ENCODE measurements at places on chromosomes 3 and 15.
A peak's percentile ranks its signal among the peaks of the same experiment; 100 is the strongest.

DNA sequence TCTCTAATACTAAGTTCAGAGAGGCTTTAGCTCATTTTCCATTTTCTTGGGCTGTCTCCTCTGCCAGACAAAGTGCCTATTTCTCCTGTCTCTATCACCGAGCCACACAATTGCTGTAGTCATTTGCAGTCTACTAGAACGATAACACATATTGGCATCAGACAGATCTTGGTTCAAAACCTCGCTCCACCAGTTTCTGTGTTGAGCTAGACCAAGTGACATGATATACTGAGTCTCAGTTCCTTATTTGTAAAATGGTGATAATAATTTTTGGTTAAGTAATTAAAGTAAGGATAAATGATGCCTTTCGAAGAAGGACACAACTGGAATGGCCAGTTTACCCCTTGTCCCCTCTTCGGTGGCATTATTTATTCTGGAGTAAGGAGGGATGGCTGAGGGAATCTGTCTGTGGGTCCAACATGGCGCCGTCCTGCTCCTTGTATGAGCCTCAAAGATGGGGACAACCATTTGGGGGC is 398 bp upstream of the RAB7A start:
- DNase-seq = no peak

DNA sequence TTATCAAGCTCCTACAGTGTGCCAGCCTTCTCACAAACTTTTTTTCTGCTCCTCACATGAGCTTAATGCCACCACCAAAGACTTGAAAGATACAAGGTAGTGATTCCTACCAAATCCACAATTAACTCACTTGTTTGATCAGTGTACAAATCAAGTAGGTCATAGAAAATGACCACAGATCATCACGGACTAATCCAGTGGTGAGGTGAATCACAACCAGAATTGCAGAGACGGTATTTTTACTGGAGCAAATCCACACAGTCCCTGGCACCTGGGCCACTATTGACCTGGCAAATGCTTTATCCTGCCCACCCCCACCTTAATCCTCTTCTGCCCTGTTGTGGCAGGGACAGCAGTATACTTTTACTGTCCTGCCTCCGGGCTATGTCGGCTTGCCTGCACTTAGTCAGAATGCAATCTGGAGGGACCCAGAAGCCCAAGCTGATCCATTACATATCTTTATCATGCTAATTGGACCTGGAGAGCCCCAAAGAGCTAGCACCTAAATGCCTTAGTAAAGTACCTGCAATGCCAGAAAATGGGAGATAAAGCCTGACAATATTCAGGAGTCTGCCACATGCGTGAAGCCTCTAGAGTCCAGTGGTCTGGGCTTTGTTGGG is 83.9 kb upstream of the CDV3 start:
- no peak for DNase-seq

DNA sequence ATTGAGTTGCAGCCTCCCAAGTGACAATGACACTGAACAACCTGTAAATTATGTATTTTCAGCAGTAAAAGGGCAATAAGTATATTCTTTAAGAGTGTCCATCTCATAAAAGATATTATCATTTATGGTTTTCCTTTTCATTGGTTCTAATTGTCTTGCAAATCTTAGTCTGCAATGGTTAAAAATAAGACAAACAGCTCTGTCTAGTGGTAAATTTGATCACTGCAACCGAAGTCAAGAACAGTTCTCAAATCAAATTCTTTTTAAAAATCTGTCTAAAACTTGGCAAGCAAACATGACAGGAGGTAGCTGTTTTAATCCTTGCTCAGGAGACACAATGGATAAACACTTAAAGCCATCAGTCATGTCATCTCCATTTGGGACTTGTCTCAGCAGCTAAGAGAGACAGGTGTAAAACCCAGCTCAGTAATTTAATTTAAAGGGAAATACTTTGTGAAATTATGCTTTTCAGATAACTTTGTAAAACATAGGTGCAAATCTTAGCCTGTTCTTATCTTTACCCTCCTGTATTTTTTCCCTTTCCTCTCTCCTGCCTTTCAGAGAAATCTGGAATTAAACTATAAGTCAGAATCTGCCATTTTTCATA is 150.3 kb upstream of the ARHGEF26 start:
- no peak for DNase-seq

GRCh38 chr3:49415931-49416601 is 3.8 kb downstream of the TCTA start:
- DNase-seq = peak; percentile 81

DNA sequence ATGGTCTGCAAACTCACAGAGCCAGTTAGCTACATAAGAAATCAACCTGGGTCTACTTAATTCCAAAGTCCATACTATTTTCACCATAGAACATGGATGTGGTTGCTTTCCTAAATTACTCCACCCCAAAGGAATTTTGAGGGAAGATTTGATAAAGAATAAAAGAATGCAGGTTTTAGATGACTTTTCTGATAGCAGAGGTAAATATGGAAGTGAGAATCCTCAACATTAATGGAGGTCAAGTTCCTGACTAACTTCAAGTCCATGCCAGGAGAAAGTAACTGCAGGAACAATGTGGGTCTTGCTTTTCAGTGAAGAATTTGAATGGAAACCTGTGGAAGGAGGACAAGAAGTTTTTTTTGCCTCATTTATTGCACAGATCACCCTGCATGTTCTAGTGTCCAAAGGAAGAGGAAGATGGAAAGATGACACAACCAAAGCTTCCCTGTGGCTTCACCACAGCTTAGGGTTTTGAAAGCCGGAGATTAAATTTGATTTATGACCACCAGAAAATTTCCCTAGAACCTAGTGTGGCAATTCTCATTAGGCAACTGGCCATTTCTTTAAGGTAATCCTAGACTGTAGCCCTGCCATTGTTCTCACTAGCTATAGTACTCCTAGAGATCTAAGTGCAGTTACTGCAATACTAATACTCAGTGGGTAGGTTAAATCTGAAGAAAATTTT is 429.7 kb downstream of the RAP2B start:
- no peak for DNase-seq

- DNase-seq = no peak
These were observed 3.3 kb upstream of the DCP1A start for GRCh38 chr3:53350652-53351051.

GRCh38 chr3:40173227-40173721 is 136.2 kb upstream of the EIF1B start:
- no peak for DNase-seq

DNA sequence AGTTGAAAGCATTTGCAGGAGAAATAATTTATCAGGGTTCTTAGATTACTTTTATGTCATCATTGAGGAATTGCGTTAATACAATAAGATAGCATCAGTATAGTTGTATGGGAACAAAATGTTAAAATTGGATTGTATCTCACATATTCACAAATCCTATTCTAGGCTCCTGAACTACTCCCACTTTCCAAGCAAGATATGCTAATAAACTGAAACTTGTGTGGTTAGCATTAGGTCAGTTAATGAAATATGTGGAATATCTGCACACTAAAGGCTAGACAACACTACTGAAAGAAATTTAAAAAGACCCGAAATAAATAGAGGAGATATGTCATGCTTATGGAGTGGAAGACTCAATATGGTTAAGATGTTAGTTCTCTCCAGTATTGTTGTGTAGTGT is 272.7 kb downstream of the DOCK3 start:
- no peak for DNase-seq

GRCh38 chr3:136678981-136679380 is 73.2 kb downstream of the STAG1 start:
- no peak for DNase-seq

GRCh38 chr3:114460459-114460858 is 166.6 kb downstream of the TIGIT start:
- DNase-seq = no peak

GRCh38 chr3:50095352-50095998 is 6.8 kb downstream of the RBM5 start:
- no peak for DNase-seq

DNA sequence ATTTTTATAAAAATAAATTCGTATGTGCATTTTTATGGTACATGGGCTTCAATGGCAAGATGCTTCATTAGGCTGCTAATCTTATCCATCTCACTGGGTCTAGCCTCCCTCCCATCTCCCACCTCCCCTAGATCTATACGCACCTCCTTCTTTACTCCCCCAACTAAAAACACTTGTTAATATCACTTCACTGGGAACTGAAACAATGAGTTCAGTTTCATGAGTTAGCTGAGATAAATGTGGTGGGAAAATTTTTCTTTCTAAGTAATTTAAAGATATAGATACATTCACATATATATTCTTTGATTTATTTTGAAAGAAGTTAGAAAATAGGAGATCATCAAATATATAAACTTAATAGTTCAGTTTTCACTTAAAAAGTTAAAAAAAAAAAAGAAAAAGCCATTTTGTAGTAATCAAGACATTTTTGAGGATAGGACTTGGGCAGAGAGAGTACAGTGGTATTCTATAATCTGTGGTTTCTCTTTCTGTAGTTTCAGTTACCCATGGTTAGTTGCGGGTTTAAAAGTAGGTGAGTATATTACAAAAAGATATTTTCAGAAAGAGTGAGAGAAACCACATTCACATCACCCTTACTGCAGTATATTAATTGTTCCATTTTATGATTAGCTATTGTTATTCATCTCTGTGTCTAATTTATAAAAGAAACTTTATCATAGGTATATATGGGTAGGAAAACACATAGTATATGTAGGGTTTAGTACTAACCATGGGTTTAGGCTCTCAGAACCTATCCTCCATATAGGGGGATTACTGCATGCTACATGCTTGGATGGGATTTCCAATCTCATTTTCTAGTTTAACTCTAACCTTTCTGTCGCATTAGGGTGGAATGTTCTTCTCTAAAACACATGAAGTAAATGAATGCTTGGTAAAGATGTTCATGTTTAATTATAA is 316.0 kb upstream of the CBLB start:
- DNase-seq = no peak

DNA sequence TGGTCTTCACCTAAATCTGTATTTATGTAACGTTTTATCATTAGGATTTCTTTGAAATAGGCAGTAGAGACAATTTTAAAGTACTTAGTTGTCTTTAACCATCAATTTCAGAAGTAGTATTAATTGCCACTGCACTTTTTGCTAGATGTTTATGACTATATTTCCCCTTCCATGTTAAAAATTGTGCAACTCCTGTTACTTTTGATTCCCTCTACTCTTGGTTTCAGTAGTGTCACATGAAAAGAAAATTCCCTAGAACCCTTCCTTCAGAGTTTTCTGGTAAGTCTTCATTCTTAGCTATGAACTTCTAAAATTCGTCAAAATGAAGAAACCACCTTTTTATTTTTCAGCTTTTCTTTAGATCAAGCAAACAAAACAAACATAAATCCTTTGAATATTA is 7.1 kb downstream of the PIAS1 start:
- DNase-seq = no peak

GRCh38 chr15:51199541-51199940 is 104.8 kb upstream of the TNFAIP8L3 start:
- no peak for DNase-seq

DNA sequence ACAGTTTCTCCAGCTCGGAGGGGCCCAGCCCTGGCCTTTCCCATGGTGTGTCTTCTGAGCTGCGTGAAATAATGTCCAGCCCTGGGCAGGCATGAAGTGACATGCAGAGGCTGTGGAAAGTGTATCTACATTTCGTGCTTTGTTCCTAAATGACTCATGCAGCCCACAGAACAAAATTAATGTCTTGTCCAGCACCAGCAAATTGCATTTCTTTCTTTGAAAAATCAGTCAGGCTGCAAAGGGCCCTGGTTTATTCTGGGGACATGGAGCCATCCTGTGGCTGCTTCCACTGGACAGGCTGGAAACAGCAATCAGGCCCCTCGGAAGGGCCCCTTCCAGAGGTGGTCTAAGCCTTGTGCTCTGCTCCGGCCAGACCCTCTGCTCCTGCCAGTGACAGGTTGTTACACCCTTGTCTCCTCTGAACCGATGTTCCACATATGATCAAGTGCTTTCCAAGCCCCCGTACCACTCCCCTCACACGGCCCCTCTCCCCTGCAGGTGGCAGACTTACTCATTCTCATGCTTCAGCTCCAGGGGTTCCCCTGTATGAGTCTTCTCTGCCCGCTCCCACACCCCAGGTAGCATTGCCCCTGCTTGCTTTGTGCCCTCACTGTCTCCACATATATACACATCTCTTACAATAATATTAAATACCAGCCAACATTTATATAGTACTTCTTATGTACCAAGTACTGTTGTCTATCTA is 33.7 kb downstream of the CRYGS start:
- no peak for DNase-seq

- DNase-seq = no peak
These were observed 12.3 kb upstream of the MB21D2 start for GRCh38 chr3:192929755-192930547.

DNA sequence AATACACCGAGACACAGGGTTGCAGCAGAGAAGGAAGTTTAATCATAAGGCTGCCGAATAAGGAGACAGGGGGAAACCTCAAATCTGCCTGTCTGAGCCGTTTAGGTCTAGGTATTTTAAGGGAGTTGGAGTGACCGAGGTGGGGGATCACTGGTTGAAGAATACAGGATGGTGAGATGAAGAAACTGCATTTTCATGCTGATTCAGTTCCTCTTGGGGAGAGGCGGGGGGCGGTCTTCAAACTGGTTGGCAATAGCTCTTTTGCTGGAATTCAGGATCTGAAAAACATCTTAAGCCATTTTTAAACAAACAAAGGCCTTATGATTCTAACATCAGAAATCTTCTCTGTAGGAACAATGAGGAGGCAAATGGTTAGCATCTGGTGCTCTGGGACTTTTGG is 699.5 kb upstream of the CFAP20DC start:
- DNase-seq = no peak

Data from CD4-positive, alpha-beta T cell treated with Interferon gamma for 1 hour (primary cell).